ENCODE measurements at places on chromosomes 5 and 9.

DNA sequence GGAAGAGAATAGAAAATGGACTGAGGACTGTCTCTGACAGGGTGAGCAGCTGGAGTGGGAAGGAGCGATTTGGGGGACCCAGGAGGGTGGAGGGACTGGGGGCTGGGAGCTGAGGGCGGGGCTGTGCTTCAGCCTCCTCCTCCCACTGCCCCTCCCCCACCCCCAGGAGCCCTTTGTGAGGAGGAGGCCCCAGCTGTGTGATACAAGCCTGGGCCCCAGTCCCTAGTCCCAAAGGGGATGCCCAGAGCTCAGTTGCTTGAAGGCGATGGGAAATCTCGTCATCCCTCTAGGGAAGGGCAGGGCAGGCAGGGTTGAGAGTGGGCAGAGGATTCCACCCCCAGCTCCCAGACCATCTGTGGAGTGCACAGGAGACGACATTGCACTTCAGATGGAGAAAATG, at the start of gene SPATA31E1:
SPATA31E1 (plus strand) TSS at position 251 of the 400 bp plus-strand sequence; CDS start at position 266, 15 bp downstream.
- DNase-seq = no peak

DNA sequence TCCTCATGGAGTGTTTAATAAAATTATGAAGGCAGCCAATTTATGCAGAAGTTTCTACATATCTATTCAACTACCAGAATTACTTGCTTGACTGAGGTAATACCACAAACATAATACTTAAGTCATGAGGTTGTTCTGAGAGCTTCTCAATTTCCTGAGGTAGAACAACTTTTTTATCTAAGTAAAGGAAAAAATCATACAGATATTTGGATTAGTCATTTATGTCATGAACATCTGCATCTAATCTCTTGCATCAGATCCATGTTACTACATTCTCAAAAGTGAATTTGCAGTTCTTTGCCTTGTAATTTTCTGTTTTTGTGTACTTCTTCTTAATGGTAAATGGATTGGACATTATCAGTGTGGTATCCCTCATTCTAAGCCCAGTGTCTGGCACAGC, 60.4 kb upstream of the RGMB start:
- DNase-seq = no peak

GRCh38 chr9:5621327-5621726, 7.6 kb upstream of the RIC1 start:
- DNase-seq = no peak

GRCh38 chr5:80147119-80147815, 108.6 kb downstream of the SERINC5 start:
- no peak for DNase-seq

DNA sequence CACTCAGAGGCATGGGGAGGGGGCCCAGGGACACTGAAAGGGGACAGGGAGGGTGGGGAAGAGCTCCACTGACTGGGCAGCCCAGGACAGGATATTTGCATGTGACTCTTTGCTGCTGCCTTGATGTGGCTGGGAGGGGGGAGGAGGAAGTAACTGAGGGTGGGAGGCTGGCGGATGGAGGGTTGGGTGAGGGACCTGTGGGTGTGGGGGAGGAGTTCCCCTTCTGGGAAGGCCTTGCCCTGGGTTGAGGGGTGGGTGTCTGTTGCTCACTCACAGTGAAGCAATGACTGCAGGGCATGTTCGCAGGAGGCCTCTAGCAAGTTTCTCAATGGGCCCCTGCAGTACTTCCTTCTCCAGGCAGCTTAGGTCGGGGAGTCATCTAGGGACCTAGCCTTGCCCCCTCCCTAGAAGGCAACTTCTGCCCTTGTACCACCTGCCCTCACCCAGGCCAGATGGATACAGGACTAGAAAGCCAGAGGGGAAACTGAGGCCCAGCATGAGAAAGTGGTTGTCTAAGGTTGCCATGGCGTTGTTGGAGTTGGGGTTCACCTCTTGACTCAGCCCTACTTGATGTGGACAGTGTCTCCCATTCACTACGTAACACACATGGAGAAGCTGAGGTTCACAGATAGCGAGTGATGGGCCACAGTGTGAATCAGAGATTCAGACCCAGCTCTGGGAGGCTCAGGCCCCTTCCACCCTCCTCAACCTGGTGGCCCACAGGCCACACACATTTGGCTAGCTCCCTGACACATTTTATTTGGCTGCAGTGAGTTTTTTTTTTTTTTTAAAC, 3.0 kb downstream of the GRK6 start:
- no peak for DNase-seq

All from NCI-H526 (cell line).